ENCODE measurements at places on chromosomes 1 and 21. TPM values are rescaled to one million over a fixed set of nuclear protein-coding genes. Genes with fewer than 3 reads are reported as not detected.

Gene KIF17
- total RNA-seq: not detected

Gene LCA5L
- not detected for total RNA-seq

Gene SLC44A5
- total RNA-seq: 0.40 TPM

Gene NKAIN1
- 0.26 TPM for total RNA-seq

Gene CFAP45
- 1.6 TPM for total RNA-seq

Gene DENND2C
- 0.29 TPM for total RNA-seq

Gene TEX38
- total RNA-seq: not detected

Gene CLIC6
- 0.47 TPM for total RNA-seq

Gene TMEM35B
- total RNA-seq: 29.6 TPM

Gene HSPA6
- total RNA-seq: 0.47 TPM

Gene SVBP
- total RNA-seq: 11.5 TPM

Gene SCMH1
- 30.0 TPM for total RNA-seq

Gene LHX8
- total RNA-seq: not detected

Gene C1orf53
- 0.55 TPM for total RNA-seq

Gene ZSWIM5
- total RNA-seq: 0.47 TPM

Gene HIVEP3
- 15.1 TPM for total RNA-seq

Gene PGLYRP4
- total RNA-seq: not detected

Gene TFF2
- not detected for total RNA-seq

Gene MARK1
- total RNA-seq: not detected

Gene HAO2
- not detected for total RNA-seq

Gene KRTAP21-2
- not detected for total RNA-seq

Gene IL10
- total RNA-seq: not detected

Gene ANKRD65
- not detected for total RNA-seq

Gene CD2
- total RNA-seq: 444 TPM

Gene ZNF281
- 11.9 TPM for total RNA-seq

Gene CYP4A22
- not detected for total RNA-seq

Gene NUP210L
- 0.09 TPM for total RNA-seq

Gene MYCBP
- 45.0 TPM for total RNA-seq

Gene CCDC17
- total RNA-seq: 3.9 TPM

Gene SHISA4
- total RNA-seq: 0.32 TPM

Gene IVNS1ABP
- 251 TPM for total RNA-seq

Gene KLF17
- total RNA-seq: not detected

Gene CYP4X1
- total RNA-seq: not detected

Gene ATP1A4
- total RNA-seq: 0.40 TPM

Gene SPRR2E
- not detected for total RNA-seq

Gene TMEM79
- total RNA-seq: 10.1 TPM

Gene SHISAL2A
- 5.7 TPM for total RNA-seq

Gene RAB3B
- total RNA-seq: 0.05 TPM

Gene ZNF687
- total RNA-seq: 29.9 TPM

Gene BRDT
- not detected for total RNA-seq

Gene MFSD2A
- total RNA-seq: 2.9 TPM
